HT1080 (cell line): ENCODE measurements at places on chromosomes 1 and 21. TPM values are rescaled to one million over a fixed set of nuclear protein-coding genes. Genes with fewer than 3 reads are reported as not detected.

The OR10Z1 gene
- not detected in 2 replicates for total RNA-seq

The PLPPR4 gene
- 0.05 TPM in 1 of 2 replicates, not detected in the other for total RNA-seq

The HSD3B1 gene
- not detected in 2 replicates for total RNA-seq

The TLR5 gene
- not detected in 2 replicates for total RNA-seq

The IL20 gene
- total RNA-seq = not detected in 2 replicates

The LIN28A gene
- total RNA-seq = not detected in 2 replicates

The CR1L gene
- total RNA-seq = not detected in 2 replicates

DNA sequence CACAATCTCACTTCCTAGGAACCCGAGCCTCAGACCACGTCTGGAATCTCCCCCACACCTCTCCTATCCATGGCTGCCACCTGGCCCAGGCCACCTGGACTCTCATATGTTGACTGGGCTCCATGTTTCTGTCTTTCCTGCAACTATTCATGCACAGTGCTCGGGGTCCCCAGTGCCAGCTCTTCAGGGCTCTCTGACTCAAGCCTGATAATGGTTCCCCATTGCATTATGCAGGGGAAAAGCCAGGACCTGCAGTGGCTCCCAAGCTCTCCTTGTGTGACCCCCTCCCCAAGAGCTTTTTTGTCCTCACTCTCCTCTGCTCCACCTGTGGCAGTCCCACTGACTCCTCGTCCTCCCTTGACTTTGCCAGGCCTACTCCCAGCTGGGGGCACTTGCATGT, 417.6 kb downstream of the NPHP4 start:
- DNase-seq = no peak

DNA sequence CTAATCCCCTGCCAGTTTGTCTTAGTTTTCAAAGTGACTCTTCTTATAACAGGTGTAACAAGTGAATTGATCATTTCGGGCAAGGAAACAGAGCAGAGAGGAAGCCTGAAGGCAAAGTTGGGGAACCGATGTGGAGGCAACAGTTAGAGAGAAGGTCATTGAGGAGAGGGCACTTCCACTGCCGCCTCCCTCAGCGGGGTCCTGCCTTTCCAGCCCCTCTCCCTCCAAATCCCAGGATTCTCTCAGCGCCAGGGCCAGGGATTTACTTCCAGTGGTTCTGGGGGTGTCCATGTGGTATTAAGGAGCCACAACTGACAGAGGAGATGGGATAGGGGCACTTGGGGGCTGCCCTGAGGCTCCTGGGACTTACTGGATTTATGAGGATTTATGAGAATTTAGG, 39.7 kb upstream of the PDE9A start:
- no peak for DNase-seq

DNA sequence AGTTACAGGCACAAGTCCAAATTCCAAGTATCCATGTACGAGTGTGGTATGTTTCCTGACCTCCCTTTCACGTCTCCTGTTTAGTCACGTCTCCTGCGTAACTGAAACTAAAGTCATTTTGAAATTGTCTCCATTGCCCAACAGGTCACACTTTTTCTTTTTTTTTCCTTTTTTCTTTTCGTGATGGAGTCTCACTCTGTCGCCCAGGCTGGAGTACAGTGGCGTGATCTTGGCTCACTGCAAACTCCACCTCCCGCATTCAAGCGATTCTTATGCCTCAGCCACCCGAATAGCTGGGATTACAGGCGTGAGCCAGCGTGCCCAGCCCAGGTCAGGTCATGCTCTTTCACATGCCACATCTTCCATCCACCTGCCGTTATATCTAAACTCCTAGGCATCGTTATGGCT, 38.2 kb downstream of the L1TD1 start:
- no peak for DNase-seq

DNA sequence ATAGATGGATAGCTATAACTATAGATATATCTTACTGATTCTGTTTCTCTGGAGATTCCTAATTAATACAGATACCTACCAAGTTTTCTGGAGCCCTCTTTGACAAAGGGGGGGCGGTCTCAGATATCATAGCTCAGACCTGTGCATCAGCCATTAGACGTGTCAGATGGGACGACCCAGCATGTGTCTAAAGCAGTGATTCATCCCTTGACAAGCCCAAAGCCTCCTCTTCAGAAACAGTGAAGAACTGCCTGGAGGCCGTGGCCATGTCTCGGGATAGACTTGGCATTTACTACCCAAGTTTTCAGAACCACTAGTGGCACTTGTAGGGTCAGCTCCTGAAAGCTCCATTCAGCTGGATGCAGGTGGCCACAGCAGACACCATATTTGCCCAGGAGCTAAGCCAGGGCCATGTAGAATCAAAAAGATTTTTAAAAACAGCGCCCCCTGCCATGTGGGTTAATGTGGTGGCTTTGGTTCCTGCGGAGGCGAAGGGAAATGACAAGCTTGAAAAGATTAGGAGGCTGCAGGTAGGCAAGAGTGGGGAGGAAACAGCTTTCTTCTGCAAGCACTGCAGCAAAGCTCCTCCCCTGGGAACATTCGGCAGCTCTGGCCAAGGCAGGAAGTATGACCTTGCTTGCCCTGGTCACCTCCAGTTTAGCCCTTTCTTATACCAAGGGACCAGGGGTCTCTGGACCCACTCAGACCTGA, 82.2 kb downstream of the FBXO2 start:
- DNase-seq = no peak

GRCh38 chr1:36236302-36236701, 12.1 kb downstream of the THRAP3 start:
- no peak for DNase-seq

GRCh38 chr1:51061231-51061918, 40.7 kb upstream of the C1orf185 start:
- DNase-seq = peak; percentile 33

DNA sequence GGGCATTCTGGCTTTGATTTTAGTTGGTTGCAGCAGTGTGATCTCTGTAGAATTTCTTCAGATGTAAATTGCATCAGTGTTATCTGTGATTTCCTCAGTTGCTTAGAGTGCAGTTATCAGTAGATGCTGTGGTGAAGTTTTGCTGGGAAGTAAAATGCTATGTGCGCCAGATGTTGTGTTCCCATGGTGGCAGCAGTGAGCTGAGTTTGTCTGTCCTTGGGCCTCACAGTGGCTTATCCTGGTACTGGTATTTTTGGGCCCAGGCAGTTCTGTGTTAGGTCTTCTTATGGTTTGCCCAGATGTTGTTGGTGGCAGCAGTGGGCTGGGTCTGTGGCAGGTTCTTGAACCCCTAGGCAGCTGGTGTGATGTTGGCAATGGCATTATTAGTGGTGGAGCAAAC, 1242.1 kb downstream of the PLA2G4A start:
- no peak for DNase-seq

GRCh38 chr1:236904892-236905741, 99.1 kb downstream of the MT1HL1 start:
- peak; percentile 90 for DNase-seq

DNA sequence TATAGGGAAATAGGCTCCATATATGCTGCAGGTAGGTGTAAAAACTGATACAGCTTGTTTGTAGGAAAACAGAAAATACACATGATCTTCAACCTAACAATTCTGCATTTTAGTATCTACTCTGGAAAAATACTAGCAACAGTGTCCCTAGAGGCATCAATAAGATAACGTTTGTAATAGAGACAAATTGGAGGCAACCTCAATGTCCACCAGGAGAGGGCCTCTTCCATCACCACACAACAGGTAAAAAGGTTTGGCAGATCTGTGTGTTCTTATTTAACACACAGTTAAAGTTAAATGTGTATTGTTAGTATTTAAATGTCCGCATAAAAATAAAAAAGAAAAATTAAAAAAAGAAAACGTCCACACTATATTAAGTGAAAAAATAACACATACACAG, 5.4 kb downstream of the EIF2D start:
- DNase-seq = peak; percentile 71

- no peak for DNase-seq
These were observed 16.5 kb downstream of the LSS start for GRCh38 chr21:46211786-46212720.

DNA sequence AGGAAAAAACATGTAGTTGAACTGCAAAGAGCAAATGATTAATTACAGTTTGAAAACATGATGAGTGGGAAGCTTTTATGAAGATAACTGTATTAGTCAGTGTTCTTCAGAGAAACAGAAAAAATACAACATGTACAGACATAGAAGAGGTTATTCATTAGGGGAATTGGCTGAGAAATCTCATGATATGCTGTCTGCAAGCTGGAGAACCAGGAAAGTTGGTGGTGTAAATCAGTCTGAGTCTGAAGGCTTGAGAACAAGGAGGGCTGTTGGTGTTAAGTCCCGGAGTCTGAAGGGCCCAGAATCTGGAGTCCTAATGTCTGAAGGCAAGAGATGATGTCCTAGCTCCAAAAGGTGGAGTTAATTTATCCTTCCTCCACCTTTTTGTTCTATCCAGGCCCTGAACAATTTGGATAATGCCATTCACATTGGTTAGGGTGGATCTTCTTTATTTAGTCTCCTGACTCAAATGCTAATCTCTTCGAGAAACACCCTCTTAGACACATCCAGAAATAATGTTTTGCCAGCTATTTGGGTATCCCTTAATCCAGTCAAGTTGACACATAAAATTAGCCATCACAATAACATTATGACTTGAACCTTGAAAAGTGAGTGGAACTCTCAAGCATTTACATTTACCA, 672.9 kb upstream of the PTBP2 start:
- DNase-seq = no peak

GRCh38 chr1:223083831-223084230, 59.2 kb downstream of the TLR5 start:
- DNase-seq = no peak
